ENCODE measurements at places on chromosomes 5 and 9.

DNA sequence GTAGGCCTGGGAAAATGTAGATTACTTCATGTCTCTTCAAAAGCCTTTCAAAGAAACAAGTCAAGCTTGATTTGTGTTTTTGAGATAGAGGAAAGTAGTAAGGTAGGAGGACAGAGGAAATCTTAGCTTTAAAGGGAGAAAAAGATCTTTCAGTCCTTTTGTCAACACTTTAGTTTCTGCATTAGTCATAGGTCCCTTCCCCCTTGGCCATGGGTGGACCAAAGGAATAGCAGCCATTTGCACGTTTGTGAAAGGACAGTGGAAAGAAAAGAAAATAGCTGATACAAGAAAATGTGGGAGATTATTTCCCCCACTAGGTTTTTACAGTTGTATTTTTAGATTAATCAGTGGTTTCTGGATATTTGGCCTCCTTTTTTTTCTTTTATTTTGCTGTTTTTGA, 121.9 kb upstream of the GRHPR start:
- no peak for DNase-seq

GRCh38 chr5:89064736-89065135, 181.8 kb upstream of the MEF2C start:
- DNase-seq: no peak

DNA sequence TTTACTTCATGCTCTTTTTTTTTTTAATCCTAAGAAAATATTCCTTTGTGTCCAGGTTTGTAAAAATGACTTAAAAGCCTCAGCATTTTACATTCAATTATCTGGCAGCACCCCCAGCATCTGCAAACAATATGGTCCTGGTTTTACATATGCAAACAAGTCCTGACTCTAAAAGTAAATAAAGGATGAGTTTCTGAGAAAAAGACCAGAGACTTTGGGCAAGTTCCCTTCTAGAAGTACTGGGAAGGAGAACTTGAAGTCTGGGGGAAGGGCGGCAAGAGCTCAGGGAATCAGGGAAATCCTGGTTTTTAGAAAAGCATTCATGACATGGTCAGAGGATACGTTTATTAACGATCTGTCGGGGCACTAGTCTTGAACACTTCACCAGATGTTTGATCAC, 25.8 kb downstream of the COL23A1 start:
- DNase-seq: no peak

DNA sequence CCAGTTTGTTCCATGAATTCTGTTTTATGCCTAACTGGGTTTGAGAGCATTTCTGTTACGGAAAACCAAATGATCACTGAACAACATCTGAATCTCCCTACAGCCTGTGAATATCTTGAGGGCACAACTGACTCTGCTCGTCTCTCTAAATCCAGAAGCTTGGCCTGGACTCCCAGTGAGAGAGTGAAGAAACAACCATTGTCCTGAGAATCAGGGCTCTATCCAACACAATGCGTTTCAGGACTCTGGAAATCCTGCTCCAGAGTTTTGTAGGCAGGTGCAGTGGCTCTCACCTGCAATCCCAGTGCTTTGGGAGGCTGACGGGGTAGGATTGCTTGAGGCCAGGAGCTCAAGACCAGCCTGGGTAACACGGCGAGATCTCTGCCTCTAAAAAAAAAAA, 7.8 kb upstream of the MVB12B start:
- no peak for DNase-seq

DNA sequence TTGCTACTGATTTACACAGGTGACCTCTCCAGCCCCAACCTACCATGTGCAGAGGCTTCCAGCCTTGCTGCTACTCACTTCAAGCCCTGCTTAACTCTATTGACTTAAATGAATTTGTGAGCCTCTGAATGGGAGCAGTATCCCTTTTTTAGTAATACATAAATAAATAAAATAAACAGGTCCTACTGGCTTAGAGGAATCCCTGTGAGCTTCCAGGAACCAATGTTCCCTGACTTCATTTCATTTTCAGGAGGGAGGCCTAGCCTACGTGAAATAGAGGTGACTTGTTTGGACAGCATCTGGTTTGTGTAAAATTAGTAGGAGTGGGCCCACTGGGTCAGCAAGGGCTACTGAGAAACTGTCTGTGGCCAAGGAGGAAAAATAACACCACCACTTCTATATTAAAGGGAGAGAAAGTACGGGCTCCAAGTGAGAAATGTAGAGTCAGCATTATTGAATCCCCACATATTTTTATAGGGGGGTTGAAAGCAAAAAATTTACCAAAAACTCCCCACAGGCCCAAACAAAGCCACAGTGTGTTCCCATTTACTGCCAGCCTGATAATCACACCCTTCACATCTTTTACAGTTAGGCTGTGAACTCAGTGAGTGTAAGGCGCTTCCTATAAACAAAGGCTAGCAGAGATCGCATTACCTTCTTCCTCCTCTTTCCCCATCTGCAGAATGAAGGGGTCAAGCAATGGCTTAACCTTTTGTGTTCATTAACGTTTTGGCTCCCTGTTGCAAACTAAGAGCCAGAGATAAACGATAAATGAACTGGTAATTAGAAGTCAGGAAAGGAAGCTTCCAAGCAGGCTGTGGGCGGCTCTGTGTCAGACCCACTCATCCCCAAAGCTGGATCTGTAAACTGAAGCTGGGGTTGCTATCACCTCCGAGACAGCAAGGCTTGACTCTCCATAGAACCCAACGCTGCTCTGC, 138.8 kb upstream of the LIFR start:
- DNase-seq: no peak

GRCh38 chr9:132873403-132873802, 4.7 kb downstream of the AK8 start:
- no peak for DNase-seq

DNA sequence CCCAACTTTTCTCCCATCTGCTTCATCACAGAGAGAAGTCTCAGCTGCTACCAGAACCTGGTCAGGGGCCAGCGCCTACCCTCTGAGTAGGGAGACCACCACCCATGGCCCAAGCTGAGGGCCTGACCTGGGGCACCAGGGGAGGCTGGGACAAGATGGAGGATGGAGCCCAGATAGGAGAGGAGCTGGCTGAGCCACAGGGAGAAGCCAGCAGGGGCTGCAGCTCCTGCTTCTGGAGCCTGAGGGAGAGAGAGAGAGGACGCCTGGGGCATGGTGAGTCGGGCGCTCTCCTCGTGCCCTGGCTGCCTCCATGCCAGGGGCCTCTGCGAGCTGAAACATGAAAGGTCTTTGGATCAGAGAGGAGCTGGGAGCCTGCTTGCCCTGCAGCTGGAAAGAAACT, 1.4 kb upstream of the FOXI1 start:
- no peak for DNase-seq

DNA sequence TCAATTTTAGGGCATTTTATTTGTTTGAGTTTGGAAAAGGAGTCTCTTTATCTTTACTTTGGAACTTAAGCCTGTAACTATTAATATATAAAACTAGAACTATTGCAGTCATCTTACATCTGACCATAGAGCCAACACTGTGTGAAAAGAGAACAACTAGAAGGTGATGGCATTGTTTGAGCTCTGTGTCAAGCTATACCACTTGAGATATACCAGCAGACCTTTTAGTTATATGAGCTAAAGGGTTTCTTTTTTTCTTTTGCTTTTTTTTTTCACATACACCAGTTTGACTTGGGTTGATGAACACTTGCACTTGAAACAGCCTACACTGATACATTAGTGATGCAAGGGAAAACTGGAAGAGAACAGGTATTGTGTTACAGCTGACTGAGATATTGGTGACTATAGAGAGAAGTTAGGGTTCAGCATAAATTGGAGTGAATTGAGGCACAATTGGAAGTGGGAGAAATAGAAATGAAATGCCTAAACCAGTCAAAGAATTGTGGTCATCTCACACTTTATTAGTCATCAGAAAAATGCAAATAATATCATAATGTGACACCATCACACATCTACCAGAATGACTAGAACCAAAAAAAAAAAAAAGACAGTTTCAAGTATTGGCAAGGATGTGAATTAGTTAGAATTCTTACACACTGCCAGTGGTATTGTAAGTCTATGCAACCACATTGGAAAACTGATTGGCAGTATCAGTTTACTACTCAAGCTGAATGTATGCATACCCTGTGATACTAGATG, 60.9 kb downstream of the ADRB2 start:
- no peak for DNase-seq

- DNase-seq: no peak
These were observed 59.1 kb upstream of the SH3GL2 start for GRCh38 chr9:17519761-17520160.

GRCh38 chr5:75961818-75962217, 121.4 kb upstream of the SV2C start:
- DNase-seq: no peak

GRCh38 chr9:21711504-21711903, 90.9 kb upstream of the MTAP start:
- DNase-seq: no peak

GRCh38 chr9:113427629-113428028, 17.1 kb downstream of the C9orf43 start:
- no peak for DNase-seq

GRCh38 chr9:33202552-33203201, 35.5 kb upstream of the B4GALT1 start:
- no peak for DNase-seq

DNA sequence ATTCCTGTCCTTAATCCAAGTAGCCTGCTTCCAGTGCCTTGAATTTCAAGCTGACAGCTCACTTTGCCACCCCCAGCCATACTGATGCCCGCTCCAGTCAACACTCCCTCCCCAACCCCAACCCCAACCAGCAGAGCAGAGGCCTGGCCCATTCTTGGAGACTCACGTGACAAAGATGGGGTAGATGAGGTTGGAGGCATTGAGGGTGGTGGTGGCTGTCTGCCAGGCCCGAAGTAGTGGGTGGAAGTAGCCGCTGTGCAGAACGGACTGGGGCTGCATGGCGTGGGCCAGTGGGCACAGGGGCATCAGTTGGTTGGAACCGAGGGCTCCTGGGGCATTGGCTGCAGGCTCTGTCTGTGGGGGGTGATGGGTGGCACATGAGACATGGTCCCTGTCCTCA, 7.8 kb downstream of the ALAD start:
- no peak for DNase-seq

GRCh38 chr9:88969646-88970373, 21.5 kb upstream of the S1PR3 start:
- DNase-seq: no peak

GRCh38 chr5:40397976-40398375, 281.7 kb upstream of the PTGER4 start:
- DNase-seq: no peak

- DNase-seq: no peak
These were observed 61.4 kb upstream of the VLDLR start for GRCh38 chr9:2560180-2560579.

DNA sequence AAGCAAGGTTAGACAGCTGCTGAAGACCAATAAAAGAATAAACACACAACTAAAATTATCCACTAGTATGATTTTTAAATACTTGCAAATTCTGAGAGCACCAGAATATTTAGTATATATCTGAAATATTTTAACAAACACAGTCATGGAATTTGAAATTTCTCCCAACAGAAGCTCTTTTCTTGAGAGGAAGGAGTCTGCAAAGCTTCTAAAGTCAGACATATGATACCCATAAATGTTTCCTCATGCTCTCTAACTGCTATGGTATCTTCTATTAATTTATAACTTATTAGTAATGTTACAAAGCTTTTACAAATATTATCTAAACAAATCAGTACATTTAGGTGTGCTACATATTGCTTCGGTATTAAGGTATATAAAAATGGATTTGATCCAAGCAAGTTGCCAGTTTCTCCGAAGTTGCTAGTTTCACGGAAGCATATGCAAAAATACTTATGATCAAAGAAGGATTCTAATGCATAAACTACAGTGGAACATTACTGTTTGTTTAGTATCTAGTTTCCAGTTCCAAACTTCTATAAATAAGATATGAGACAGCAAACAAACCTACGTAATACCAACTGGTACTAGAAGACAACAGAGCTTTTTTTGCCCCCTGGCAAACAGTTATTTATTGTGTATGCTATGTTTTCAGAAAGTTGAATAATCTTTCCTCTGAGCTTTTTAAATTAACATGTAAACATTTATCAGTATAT, 22.0 kb downstream of the FNIP1 start:
- no peak for DNase-seq

DNA sequence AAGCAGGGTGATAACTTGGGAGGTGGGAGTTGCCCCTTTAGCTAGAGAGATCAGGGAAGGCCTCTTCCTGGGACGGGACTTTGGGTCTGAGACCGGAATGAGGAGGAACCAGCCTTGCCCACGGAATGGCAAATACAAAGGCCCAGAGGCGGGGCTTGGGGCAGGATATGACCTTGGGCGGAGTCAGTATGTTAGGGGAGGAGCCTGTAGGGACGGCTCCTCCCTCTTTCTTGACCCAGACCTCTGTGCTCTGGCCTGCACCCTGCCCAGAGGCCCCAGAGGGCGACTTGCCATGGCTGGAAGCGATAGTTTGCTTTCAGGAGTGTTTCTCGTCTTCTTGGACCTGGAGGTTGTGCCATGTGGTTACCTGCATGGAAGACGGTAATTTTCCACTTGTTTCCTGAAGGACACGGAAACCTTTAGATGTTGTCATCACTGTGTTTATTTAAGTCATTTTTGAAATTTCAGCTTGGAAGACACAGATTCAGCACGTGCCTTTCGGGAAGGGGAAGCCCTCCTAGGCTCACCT, 85.6 kb downstream of the DAB2IP start:
- no peak for DNase-seq

DNA sequence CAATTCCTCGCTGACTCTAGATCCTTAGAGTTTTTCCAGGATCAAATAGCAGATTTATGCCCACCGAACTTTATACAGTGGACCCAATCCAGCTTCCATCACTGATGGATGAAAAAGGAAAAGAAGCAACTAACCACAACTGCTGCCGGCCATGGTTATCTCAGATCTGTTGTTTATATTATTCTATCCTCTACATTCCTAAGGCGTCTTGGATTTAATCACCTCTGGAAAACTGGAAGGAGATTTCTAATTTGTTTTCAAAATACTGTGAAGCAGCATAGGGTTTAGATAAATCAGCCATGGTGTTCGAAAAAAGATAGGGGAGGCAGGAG, 663 bp upstream of the ZNF366 start:
- DNase-seq: no peak

DNA sequence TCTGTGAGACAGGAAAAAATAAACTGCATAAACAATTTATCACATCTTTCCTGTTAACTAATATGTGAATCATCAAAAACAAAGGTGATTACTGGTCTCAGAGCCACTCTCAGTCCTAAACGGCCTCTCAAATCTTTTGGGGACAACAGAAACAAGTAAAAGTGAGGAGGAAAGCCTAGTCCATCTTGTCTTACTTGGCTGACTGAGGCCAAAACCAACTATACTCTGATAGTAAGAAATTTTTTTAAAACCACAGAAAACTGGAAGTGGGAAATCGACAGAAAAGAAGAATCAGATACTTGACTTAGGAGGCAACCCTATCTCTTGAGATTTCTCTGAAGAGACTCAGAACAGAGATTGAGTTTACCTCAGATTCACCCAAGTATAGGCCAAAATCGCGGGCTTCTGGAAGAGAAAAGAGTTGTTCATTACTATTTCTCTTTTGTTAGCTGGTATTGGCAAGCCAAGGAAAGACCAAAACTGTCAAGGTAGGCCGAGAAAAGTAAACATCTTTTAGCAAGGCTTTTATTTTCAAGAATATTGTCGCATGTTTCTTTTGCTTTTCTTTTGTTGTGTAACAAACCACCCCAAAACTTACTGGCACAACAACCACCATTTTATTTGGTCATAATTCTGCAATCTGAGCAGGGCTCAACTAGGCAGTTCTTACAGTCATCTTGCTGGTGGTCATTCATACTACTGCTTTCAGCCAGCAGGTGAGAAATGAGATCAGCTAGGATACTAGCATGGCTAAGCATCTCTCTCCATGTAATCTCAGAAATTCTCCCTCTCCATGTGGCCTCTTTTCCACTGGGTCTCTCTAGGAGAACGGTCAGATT, 46.1 kb downstream of the RFX3 start:
- DNase-seq: no peak
